ENCODE measurements at places on chromosomes 6 and 20.

GRCh38 chr20:50438986-50439407 lies 71.2 kb upstream of the PTPN1 start:
- H3K27me3 ChIP-seq, result peaks cover 28% of the 10 kb centered on the region
- no peaks in the 10 kb centered on the region for H3K36me3 ChIP-seq
- H3K27ac ChIP-seq, result peak overlapping the region; percentile 29
- H3K4me1 ChIP-seq, result peaks cover 14% of the 10 kb centered on the region
- peak; percentile 35 for ATAC-seq

GRCh38 chr20:2671977-2672376 lies 8.0 kb upstream of the IDH3B start:
- H3K4me3 ChIP-seq, result no peak overlapping the region
- H3K4me1 ChIP-seq, result no peaks in the 10 kb centered on the region
- no peak overlapping the region for H3K27ac ChIP-seq

- peaks cover 62% of the 10 kb centered on the region for H3K36me3 ChIP-seq
- peak; percentile 69 for ATAC-seq
- H3K27ac ChIP-seq, result peak overlapping the region; percentile 42
- no peak overlapping the region for H3K4me3 ChIP-seq
- peaks cover 14% of the 10 kb centered on the region for H3K4me1 ChIP-seq
These were observed 36.0 kb upstream of the SMIM29 start for GRCh38 chr6:34284563-34285447.

GRCh38 chr6:57263739-57264138 lies 41.6 kb upstream of the RAB23 start:
- peaks cover 28% of the 10 kb centered on the region for H3K27me3 ChIP-seq
- no peak overlapping the region for H3K4me3 ChIP-seq
- no peaks in the 10 kb centered on the region for H3K4me1 ChIP-seq
- no peak overlapping the region for H3K27ac ChIP-seq

- peak overlapping the region; percentile 89 for H3K27ac ChIP-seq
- no peaks in the 10 kb centered on the region for H3K27me3 ChIP-seq
- no peaks in the 10 kb centered on the region for H3K36me3 ChIP-seq
These were observed 10.4 kb downstream of the HIVEP2 start for GRCh38 chr6:142934599-142934998.

DNA sequence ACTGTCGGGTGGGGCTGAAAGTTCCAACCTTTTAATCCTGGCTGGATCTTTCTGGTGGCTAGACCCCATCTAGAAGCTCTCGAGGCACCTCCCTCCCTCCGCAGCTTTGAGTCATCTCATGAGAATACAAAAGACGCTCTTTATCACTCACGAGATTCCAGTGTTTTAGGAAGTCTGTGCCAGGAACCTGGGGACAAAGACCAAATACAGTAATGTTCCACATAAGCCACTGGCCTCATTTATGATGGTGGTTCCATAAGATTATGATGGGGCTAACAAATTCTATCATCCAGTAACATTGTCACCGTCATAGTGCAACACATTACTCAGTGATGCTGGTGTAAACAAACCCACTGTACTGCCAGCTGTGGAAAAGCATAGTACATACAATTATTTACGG lies 48.7 kb downstream of the NCOA7 start:
- ATAC-seq, result no peak
- no peaks in the 10 kb centered on the region for H3K27me3 ChIP-seq
- H3K4me1 ChIP-seq, result peaks cover 24% of the 10 kb centered on the region
- H3K36me3 ChIP-seq, result peaks cover 12% of the 10 kb centered on the region
- H3K4me3 ChIP-seq, result no peak overlapping the region

GRCh38 chr6:5507131-5507681 lies 245.9 kb downstream of the FARS2 start:
- H3K36me3 ChIP-seq, result peaks cover 22% of the 10 kb centered on the region
- H3K27ac ChIP-seq, result peak overlapping the region; percentile 98
- H3K4me1 ChIP-seq, result peaks cover 36% of the 10 kb centered on the region
- H3K4me3 ChIP-seq, result peak overlapping the region; percentile 73
- H3K27me3 ChIP-seq, result no peaks in the 10 kb centered on the region
- ATAC-seq, result peak; percentile 93

DNA sequence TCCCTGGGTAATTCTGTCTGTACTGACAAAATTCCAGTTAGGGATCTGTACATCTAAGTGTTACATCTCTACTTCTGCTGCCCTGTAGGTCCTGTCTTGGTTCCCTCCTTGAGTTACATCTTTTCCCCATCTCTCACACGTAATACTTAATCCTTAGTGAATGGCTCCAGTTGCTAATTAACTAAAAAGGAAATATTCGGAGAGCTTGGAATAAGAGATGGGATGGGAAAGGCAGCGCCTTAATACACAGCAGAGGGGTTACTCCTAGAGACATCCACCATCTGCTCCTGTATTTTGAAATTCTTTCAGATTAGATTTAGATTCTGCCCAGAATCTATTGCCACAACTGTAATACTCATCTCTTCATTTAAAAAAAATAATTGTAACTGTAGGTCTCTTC lies 384.0 kb downstream of the SAMD5 start:
- no peak for ATAC-seq
- no peak overlapping the region for H3K27ac ChIP-seq
- no peaks in the 10 kb centered on the region for H3K27me3 ChIP-seq
- no peaks in the 10 kb centered on the region for H3K36me3 ChIP-seq
- no peak overlapping the region for H3K4me3 ChIP-seq

GRCh38 chr20:22383156-22383555 lies 201.2 kb downstream of the FOXA2 start:
- H3K36me3 ChIP-seq, result no peaks in the 10 kb centered on the region
- no peak overlapping the region for H3K27ac ChIP-seq
- peaks cover 11% of the 10 kb centered on the region for H3K4me1 ChIP-seq
- H3K4me3 ChIP-seq, result no peak overlapping the region
- no peaks in the 10 kb centered on the region for H3K27me3 ChIP-seq

GRCh38 chr6:105458551-105458950 lies 55.7 kb upstream of the PREP start:
- peaks cover 16% of the 10 kb centered on the region for H3K27me3 ChIP-seq
- H3K36me3 ChIP-seq, result no peaks in the 10 kb centered on the region
- H3K27ac ChIP-seq, result peak overlapping the region; percentile 58
- H3K4me3 ChIP-seq, result peak overlapping the region; percentile 50
- peaks cover 19% of the 10 kb centered on the region for H3K4me1 ChIP-seq

GRCh38 chr6:27038498-27038897 lies 209.0 kb upstream of the PRSS16 start:
- H3K27ac ChIP-seq, result no peak overlapping the region
- H3K4me3 ChIP-seq, result no peak overlapping the region
- H3K27me3 ChIP-seq, result peaks cover 81% of the 10 kb centered on the region

- H3K36me3 ChIP-seq, result no peaks in the 10 kb centered on the region
- ATAC-seq, result no peak
- H3K27me3 ChIP-seq, result peaks cover 47% of the 10 kb centered on the region
- no peak overlapping the region for H3K4me3 ChIP-seq
- no peak overlapping the region for H3K27ac ChIP-seq
- H3K4me1 ChIP-seq, result no peaks in the 10 kb centered on the region
These were observed 24.3 kb upstream of the DLGAP4 start for GRCh38 chr20:36281785-36282380.

DNA sequence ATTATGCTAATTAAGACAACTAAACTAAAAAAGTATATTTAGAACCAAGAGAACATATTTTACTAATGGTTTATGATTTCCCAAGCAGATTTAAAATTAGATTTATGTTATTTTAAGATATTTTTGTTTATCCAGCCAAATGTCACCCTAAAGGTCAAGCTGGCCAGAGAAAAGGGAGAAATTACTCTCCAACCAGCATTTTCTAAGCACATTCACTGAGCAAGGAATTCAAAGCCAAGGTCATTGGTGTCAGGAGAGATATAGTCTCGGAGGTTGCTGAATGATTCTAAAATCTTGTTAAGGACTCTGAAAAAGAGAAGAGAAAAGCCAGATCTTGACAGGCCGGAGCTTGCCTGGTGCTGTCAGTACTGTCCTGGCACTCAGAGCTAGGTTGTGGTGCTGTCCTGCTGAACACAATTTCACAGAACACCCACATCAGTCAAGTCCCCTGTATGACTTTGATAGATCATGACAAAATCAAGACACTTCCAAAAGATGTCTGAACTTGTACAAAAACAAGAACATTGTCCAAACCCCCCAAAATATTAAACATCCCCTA lies 222.3 kb upstream of the SMLR1 start:
- ATAC-seq, result peak; percentile 34
- no peak overlapping the region for H3K27ac ChIP-seq
- H3K4me3 ChIP-seq, result no peak overlapping the region
- H3K27me3 ChIP-seq, result no peaks in the 10 kb centered on the region
- no peaks in the 10 kb centered on the region for H3K36me3 ChIP-seq

DNA sequence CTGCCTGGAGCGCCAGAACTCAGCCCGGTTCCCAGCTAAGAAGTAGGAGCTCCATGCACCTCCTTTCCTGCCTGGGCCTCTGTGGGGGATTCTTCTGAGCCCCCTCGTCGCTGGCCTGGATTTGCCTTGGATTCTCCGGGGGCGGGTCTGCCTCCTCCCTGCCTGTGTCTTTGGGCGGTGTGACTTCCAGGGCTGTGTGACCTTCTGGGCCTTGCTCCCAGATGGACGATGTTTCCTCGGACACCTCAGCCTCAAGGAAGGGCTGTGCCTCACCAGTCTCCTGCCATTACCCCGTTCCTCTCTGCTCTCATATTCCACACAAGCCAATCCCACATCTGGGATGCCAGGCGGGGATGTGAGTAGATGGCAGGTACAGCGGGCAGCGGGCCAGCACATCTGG lies 76.8 kb downstream of the ERMARD start:
- peaks cover 8% of the 10 kb centered on the region for H3K4me1 ChIP-seq
- H3K27me3 ChIP-seq, result peaks cover 88% of the 10 kb centered on the region
- no peak for ATAC-seq

DNA sequence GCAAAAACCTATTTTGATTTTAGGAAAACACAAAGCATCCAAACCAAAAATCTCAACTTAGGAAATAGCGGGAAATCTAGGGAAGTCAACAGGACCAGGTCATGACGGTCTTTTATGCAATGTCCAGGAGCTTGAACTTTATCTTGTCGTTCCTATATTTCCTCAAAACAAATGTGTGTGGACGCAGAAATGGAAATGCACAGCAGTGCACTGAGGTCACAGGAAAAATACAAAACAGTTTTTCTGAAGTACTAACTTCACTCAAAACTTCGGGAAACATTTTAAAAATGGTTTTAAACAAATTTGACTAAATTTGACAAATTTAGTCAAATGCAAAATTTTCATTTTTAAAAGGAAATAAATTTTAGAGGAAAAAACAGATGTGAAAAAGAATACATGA lies 5.5 kb upstream of the SLC17A2 start:
- no peak for ATAC-seq
- H3K4me3 ChIP-seq, result no peak overlapping the region
- H3K4me1 ChIP-seq, result peaks cover 6% of the 10 kb centered on the region
- peaks cover 9% of the 10 kb centered on the region for H3K27me3 ChIP-seq
- H3K27ac ChIP-seq, result no peak overlapping the region
- H3K36me3 ChIP-seq, result no peaks in the 10 kb centered on the region

DNA sequence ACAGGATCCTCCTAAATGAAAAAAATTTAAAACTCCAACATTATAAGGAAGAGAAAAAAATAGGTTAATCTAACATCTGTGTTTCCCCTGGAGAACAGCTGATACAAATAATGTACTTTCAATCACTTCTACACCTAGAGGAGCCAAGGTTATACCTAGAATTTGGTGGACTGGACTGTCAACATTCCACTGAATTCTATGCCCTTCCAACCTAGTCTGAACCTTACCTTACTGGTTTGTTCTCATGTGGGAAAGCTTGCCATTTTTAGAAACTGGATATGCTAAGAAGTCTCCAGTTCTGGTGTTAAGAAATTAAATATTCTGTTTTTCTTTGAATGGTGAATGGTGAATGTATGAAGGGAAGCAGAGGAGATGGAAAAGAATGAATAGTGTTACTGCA lies 162.4 kb downstream of the DST start:
- no peaks in the 10 kb centered on the region for H3K4me1 ChIP-seq
- no peaks in the 10 kb centered on the region for H3K36me3 ChIP-seq
- no peak overlapping the region for H3K4me3 ChIP-seq
- H3K27me3 ChIP-seq, result no peaks in the 10 kb centered on the region
- no peak overlapping the region for H3K27ac ChIP-seq

DNA sequence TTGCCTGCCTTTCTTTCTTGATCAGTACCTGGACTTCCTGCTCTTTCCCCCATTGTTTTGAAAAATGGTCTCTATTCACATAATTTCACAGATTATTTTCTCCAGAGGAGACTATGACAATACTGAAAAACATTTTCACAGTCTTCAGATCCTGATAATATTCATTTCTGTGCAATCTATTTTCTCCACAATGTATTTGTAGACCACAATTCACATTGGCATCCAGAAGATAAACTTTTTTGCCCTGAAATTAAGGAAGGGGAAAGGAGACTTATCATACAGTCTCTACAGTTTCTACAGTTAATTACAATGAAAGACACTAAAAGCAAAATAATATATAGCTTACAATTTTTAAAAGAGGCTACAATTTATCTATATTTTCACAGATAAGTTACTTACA lies 18.4 kb downstream of the LCA5 start:
- H3K4me1 ChIP-seq, result no peaks in the 10 kb centered on the region
- H3K4me3 ChIP-seq, result no peak overlapping the region
- H3K27ac ChIP-seq, result no peak overlapping the region
- H3K36me3 ChIP-seq, result peaks cover 4% of the 10 kb centered on the region
- no peak for ATAC-seq
- H3K27me3 ChIP-seq, result no peaks in the 10 kb centered on the region

DNA sequence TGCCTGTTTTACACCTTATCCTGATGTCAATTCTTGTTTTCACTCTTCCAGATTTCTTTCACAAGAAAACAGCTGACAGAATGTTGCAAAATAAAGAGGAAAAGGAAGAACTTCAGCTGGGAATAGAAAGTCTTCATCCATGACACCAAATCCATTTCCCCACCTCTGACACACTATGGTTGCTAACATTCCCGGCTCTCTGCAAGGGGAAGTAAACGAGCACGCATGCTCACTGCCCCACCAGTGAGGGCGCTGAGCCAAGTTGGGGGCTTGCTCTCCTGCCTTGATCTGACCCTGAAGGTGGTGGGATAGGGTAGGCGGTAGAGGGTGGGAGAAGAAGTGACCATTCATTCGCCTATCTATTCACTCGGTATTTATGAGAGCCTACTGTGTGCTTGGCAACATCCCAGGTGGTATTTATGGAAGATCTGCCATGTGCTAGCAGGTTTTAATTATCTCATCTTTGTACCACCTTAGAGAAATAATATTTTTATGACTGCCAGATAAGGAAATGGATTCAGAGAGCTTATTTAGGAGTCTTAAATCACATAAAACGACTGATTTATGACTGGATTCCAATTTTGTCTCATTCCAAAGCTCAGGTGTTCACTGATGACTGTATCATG lies 206.2 kb downstream of the FOXC1 start:
- H3K4me1 ChIP-seq, result peaks cover 7% of the 10 kb centered on the region
- H3K27me3 ChIP-seq, result no peaks in the 10 kb centered on the region
- no peak overlapping the region for H3K27ac ChIP-seq
- no peak for ATAC-seq
- peaks cover 6% of the 10 kb centered on the region for H3K36me3 ChIP-seq

- H3K4me1 ChIP-seq, result peaks cover 2% of the 10 kb centered on the region
- no peak overlapping the region for H3K27ac ChIP-seq
- no peak overlapping the region for H3K4me3 ChIP-seq
- no peaks in the 10 kb centered on the region for H3K27me3 ChIP-seq
- no peak for ATAC-seq
These were observed 63.4 kb downstream of the AHI1 start for GRCh38 chr6:135434095-135434494.

Measured in stimulated activated memory B cell treated with anti-CD40 and anti-IgM and Interleukin-4, amounts not matched to agents 10 μg/mL and 1 μg/mL and 100 μg/mL, for 72 hours (primary cell).